ENCODE measurements at places on chromosomes 11 and 22.

DNA sequence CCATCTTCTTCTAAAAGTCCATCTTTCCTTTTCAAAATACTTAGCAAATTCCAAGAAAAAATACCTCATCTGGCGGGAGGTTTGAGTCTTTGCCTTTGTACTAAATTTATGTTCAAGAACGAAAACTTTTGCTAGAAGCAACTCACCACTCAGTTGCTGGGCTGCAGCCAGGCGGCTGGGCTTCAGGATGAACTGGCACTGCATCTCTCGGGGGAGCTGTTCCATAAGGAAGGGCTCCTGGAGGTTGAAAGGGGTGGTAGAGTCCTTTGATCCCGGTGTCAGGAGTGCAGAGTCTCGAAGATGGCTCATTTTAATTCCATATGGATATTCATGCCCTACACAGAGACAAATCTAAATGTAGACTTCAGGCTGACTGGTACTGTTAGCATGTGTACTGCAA is 105.8 kb downstream of the ARHGAP20 start:
- no peak for DNase-seq

GRCh38 chr11:12120031-12121008 is 9.9 kb downstream of the MICAL2 start:
- DNase-seq = no peak

DNA sequence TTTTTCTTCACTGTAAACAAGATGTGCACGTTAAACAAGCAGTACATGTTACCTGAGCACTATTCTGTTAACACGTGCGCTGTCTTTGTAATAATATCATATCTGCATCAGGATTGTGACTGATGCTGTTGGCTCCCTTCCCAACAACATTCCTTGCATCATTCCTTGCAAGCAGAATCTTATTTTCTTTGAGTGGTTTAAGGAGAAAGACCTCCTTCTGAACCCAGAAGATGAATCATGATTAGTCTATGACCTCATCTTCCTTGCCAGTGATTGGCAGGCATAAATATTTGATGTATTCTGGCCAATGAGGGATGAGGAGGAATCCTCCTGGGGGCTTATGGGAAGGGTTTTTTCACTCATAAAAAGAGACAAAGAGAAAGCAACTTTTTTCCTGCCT is 46.2 kb downstream of the C11orf71 start:
- no peak for DNase-seq

DNA sequence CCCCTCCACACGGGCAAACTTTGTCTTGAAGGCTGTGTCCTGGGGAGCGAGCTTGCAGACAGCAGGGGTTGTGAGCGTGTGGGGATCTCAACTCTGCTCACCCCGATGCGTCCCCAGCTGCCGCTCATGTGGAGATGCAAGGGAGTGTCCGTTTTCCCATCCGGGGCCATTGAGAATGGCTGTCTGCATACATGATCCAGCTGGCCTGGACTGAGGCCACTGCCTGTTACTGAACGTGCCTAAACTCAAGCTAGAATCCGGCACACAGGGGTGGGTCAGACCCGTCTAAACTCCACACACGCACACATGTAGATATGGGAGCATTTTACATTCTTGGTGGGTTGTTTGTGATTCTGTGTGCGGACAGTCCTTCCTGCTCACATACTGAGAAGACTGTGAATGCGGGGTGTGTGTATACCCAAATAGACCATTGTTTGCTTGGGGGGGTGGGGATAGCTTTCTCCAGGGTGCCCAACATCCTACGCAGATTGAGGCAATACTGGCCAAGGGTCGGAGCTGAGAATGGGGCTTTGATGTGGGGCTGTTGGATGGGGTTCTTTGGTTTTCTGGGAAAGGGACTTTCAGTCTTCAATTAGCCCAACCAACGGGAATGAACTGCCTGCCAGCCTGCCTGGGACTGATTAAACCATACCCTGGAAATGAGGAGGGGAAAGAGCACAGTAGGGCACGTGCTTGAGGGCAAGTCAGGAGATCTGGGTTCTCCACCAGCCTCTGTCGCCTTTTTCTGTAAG is 60.4 kb downstream of the ST3GAL4 start:
- DNase-seq = no peak

DNA sequence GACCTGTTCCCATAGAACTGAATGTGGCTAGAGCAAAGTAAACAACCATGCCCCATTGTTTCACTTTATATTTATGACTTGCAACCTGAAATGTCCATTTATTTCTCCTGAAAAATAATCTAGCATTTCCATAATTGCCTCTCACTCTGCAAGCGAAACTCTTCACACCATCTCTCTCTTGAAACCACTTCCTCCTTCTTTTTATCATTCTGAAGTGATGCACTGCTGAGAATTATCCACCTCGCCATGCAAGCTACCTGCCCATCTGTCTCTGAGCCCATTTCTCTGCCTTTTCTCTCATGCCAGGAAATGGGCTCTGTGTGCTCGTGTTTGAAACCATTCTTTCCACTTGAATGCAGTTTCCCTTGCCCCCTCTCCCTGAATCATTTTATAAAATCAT is 13.5 kb downstream of the MRGPRX3 start:
- no peak for DNase-seq

DNA sequence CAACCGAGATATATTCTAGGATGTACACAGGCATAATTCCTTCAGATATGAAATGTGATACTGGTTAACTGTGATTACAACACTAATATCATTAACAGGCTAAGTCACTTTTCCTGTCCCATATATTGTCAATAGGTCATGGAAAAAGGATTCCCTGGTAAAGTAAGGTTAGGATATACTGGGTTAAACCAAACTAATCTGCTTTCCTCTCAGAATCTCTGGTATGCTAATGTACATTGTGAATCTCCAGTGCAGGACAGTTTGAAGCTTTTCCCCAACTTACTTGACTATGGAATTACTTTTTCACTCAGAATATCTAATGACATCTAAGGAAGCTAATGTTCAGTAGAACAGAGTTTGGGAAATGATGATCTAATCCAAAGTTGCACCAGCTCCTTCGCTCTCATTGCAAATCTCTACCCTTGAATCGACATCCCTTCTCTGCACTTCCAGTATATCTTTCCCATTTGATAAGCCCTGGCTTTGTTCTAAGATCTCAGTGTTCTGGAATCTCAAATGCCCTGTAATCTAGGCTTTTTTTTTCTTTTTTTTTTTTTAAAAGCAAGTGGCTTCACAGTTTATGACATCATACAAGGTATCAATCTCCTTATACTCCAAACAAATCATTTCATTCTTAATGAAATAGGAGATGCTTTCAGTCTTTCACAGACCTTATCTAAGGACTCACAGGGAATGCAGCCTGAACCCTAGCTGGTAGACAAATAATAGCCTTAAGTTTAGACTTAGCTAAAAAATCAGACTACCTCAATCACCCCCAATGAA is 43.8 kb downstream of the COPB1 start:
- DNase-seq = no peak

Measured in stimulated activated CD4-positive, alpha-beta T cell treated with anti-CD3 and anti-CD28 coated beads, TNF-alpha, amount 100 ng/mL, for 1 hour (primary cell).